Heart left ventricle (tissue), 16 donors: ENCODE measurements at places on chromosomes 1 and 21. TPM values are rescaled to one million over a fixed set of nuclear protein-coding genes. Genes with fewer than 3 reads are reported as not detected.

The PDZK1IP1 gene
- total RNA-seq, result not detected

The FCRLB gene
- total RNA-seq, result 0.66 TPM

The SYNC gene
- 14.3 TPM for total RNA-seq

The NEXN gene
- 378 TPM for total RNA-seq

The C1QA gene
- total RNA-seq, result 24.8 TPM

The HTR6 gene
- total RNA-seq, result not detected

The KIF21B gene
- 0.40 TPM for total RNA-seq

GRCh38 chr1:15075817-15076216, 77.7 kb upstream of the TMEM51 start:
- H3K4me3 ChIP-seq, result no peak overlapping the region
- DNase-seq, result no peak
- no peaks in the 10 kb centered on the region for H3K36me3 ChIP-seq
- H3K27me3 ChIP-seq, result no peaks in the 10 kb centered on the region
- H3K4me1 ChIP-seq, result no peaks in the 10 kb centered on the region

GRCh38 chr1:99185196-99185595, 79.1 kb upstream of the PLPPR4 start:
- H3K4me1 ChIP-seq, result peaks cover 9% of the 10 kb centered on the region
- DNase-seq, result no peak
- H3K4me3 ChIP-seq, result no peak overlapping the region

GRCh38 chr1:92464588-92465255, 22.0 kb downstream of the GFI1 start:
- DNase-seq, result no peak
- no peaks in the 10 kb centered on the region for H3K36me3 ChIP-seq
- no peaks in the 10 kb centered on the region for H3K27me3 ChIP-seq
- H3K4me3 ChIP-seq, result no peak overlapping the region
- H3K27ac ChIP-seq, result no peak overlapping the region

DNA sequence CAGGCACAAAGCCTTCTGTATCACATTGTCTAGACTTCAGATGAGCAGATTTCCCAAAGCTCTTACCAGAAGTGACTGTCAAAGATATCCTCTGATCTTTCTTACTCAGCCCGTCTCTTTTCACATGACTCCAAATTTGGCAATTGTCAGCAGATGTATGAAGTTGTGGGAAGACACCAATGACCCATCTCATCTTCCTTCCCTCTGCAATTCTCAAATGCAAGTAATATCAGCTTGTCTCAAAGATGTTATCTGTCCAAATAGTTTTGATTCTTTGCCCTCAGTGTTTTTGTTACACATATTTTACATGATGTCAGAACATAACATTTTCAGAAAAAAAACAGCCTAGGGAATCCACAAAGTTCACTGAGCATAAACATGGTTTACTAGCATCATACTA, 45.1 kb upstream of the RGS2 start:
- no peak overlapping the region for H3K4me3 ChIP-seq
- no peak overlapping the region for H3K27ac ChIP-seq
- H3K27me3 ChIP-seq, result no peaks in the 10 kb centered on the region
- DNase-seq, result no peak
- H3K36me3 ChIP-seq, result no peaks in the 10 kb centered on the region
- no peaks in the 10 kb centered on the region for H3K4me1 ChIP-seq

DNA sequence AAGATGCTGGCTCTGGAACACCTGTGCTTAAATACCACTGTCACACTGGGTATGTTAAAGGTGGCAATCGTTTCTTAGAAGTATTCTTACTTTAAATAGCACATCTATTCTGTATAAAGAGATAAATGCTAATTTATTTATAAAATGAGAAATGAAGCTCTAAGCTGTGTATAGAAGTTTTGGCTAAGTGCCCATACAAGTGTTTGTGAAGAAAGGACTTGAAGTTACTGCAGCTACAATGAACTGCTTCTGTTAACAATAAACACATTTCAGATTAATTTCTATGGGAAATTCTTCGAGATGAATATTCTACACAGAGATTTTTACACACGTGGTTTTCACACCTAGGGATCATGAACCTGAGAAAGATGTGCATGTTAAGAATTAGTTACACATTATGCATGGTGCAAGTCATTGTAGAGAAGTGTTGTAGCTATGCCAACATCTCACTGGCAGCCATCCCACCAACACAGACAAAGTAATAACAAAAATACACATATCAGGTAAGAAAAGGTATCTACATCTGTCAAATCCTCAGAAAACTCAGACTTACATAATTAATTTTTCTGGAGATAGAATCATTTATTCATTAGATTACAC, 16.2 kb downstream of the COL24A1 start:
- H3K36me3 ChIP-seq, result no peaks in the 10 kb centered on the region
- no peaks in the 10 kb centered on the region for H3K27me3 ChIP-seq
- no peak overlapping the region for H3K4me3 ChIP-seq
- no peak overlapping the region for H3K27ac ChIP-seq
- H3K4me1 ChIP-seq, result no peaks in the 10 kb centered on the region

- DNase-seq, result no peak
- H3K27me3 ChIP-seq, result no peaks in the 10 kb centered on the region
- H3K4me3 ChIP-seq, result peak overlapping the region; percentile 97
Measured at GRCh38 chr1:21781815-21782348, 1.1 kb downstream of the USP48 start.

GRCh38 chr1:26021647-26022403, at the start of gene EXTL1:
TSS of gene EXTL1 (plus strand) at chr1:26021775. CDS start at chr1:26022647, 872 bp downstream.
- H3K4me1 ChIP-seq, result peaks cover 18% of the 10 kb centered on the region
- peak; percentile 84 for DNase-seq
- H3K27me3 ChIP-seq, result no peaks in the 10 kb centered on the region

DNA sequence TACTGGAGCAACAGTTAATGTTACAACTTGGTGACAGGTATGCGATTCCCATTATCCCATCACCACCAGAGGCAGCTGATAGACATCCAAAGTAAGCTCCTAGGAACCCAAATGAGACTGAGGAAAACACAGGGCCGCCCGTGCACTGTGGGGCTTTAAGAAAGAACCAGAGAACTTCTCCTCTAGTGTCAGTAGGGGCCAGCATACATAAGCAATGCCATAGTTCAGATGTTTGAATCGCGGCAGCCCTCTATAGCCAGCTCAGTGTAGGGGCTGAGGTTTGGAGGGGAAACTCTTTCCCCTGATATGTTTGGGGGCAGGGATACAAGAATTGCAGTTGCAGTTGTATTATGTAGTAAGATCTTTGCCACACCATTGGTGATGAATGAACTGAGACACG, 593.3 kb upstream of the NCAM2 start:
- no peak for DNase-seq
- H3K36me3 ChIP-seq, result no peaks in the 10 kb centered on the region
- no peaks in the 10 kb centered on the region for H3K27me3 ChIP-seq
- H3K4me1 ChIP-seq, result no peaks in the 10 kb centered on the region
- no peak overlapping the region for H3K27ac ChIP-seq

DNA sequence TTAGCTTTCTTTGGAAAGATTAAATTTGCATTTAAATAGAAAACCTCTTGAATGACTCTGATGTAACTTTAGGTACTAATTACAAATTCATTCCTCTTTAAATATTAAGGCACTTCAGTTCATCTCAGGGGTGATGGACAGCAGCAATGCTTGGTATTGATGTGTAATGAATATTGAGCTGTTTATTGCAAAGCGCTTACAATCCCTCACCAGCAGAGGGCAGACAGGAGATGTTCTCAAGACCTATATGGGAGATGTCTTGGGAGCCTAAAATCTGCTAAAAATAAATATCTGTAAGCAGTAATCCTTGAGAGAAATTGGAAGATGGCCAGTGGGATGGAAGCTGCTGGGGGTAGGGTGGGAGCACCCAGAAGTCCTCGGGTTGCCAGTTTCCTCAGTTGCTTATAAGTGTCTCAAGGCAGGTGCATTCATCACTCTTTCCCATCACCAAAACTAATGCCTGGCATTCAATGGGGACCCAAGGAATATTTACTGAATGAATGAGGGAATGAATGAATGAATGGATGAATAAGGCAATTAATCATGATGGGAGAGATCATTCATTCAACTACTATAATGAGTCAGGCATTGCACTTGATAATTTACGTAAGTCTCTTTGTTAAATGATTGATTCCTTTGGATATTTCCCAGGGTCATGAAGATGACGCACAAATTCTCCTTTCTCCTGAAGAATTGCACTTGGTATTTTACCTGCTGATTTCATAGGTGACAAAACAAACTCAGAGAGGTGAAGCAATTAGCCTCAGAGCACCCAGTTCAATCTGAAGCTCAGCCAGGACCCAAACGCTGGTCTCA, 2.3 kb downstream of the KLHDC8A start:
- DNase-seq, result peak; percentile 45
- no peak overlapping the region for H3K27ac ChIP-seq
- H3K4me3 ChIP-seq, result no peak overlapping the region
- H3K36me3 ChIP-seq, result no peaks in the 10 kb centered on the region
- no peaks in the 10 kb centered on the region for H3K4me1 ChIP-seq
- no peaks in the 10 kb centered on the region for H3K27me3 ChIP-seq

DNA sequence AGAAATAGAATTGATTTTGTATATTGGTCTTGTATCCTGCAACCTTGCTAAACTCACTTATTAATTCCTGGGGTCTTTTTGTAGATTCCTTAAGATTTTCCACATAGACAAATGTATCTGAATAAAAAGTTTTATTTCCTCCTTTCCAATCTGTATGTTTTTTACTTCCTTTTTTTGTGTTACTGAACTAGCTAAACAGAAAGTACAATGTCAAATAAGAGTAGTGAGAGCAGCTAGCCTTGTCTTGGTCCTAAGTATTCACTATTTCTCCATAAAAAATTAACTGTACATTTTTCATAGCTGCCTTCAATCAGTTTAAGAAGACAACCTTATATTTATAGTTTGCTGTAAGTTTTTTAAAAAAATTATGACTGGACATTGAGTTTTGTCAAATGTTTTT, 74.9 kb downstream of the FASLG start:
- DNase-seq, result no peak
- H3K36me3 ChIP-seq, result no peaks in the 10 kb centered on the region
- no peaks in the 10 kb centered on the region for H3K27me3 ChIP-seq
- H3K4me1 ChIP-seq, result no peaks in the 10 kb centered on the region

DNA sequence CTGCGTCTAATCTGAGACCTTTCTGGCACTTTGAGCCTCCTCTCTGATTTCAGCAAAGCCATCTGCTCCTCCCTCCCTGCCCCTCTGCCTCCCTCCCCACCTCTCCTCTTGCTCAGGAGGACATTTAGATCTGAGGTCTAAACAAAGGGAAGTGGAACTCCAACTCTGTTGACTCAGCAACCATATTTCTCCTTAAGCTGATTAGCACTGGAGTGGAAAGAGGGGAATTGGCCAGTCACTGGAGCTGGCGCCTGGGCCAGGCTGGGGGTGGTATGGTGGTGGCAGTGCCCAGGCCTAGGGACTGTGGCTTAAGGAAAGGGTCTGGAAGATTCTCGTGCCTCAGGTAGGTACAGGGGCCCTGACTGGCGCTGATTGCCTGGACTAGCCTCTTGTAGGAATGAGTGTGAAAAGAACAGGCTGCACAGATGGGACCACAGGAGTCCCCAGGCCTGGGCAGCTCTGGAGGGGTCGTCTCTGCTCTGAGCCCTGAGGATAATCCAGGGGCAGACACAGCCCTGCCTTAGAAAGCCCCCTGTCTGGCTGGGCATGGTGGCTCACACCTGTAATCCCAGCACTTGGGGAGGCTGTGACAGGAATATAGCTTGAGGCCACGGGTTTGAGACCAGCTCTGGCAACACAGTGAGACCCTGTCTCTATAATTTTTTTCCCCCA, 11.9 kb downstream of the SH2D2A start:
- no peaks in the 10 kb centered on the region for H3K27me3 ChIP-seq
- H3K36me3 ChIP-seq, result peaks cover 7% of the 10 kb centered on the region
- H3K4me3 ChIP-seq, result no peak overlapping the region
- DNase-seq, result peak; percentile 26

DNA sequence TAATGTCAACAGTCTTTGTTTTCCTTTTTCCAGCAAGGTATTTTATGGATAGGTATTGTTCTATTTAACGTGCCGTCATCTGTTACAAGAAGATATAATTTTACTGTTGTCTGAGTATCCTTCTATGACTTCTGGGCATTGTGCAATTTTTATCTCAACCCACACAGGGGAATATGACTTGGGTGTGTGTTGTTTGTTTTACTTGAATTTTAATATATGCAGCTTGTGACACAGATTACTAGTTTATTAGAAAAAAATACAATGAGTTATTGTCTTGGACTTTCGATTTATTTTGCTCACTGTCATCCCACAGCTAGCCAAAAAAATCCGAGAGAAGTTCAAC, 111.9 kb downstream of the CACHD1 start:
- no peak for DNase-seq
- H3K27me3 ChIP-seq, result no peaks in the 10 kb centered on the region
- no peak overlapping the region for H3K27ac ChIP-seq
- no peaks in the 10 kb centered on the region for H3K36me3 ChIP-seq

DNA sequence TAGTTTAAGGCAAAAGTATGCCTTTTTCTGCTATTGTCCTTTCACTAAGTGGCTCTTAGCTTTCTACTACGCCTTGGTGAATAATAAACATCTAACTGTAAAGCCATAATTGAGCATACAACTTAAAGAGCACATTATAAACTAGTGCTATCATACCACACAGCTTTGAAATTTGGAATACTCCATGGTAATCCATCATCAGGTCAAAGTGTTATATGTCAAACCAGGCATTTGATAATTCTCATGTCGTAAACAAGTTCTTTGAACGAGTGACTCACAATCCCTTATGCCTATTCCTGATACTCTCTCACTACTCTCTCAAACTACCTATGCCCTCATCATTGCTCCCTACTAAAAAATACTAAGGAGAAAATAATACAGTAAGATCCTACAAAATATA, 60.3 kb upstream of the FMN2 start:
- H3K27me3 ChIP-seq, result no peaks in the 10 kb centered on the region
- no peak overlapping the region for H3K4me3 ChIP-seq
- H3K4me1 ChIP-seq, result no peaks in the 10 kb centered on the region
- H3K27ac ChIP-seq, result no peak overlapping the region

DNA sequence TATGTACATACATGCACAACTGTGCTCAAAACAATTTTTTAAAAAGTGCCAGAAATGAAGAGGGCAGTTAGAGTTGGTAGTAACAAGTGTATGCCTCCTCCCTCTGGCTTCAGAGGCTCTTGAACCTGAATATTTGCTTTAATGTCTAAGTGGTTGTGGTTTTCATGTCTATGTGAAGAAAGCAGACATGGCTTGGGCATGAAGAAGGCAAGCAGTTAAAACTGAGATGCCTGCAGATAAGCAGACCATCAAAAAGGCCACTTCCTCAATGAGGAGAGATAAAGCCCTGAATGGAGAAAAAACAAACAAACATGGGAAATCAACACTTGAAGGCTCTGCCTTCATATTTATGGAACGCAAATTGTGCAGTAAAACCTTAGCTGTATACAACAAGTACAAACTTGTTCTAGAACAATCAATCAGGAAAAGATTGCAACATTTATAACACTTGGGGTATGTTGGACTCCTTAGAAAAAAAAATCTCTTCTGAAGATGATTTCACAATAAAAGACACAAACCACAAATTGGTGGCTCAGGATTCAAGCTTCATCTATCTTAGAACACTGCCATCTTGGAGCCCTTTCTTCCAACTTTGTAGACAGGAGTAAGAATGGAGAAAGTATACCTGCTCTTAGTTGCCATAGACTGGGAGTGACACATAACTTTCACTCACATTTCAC, 52.7 kb upstream of the PLA2G4A start:
- no peaks in the 10 kb centered on the region for H3K36me3 ChIP-seq
- H3K4me1 ChIP-seq, result no peaks in the 10 kb centered on the region
- DNase-seq, result no peak
- H3K27ac ChIP-seq, result no peak overlapping the region
- H3K27me3 ChIP-seq, result no peaks in the 10 kb centered on the region

GRCh38 chr1:24339996-24340395, 20.8 kb downstream of the GRHL3 start:
- no peak overlapping the region for H3K4me3 ChIP-seq
- no peaks in the 10 kb centered on the region for H3K36me3 ChIP-seq
- H3K4me1 ChIP-seq, result no peaks in the 10 kb centered on the region
- no peak for DNase-seq
